ENCODE measurements at places on chromosomes 3 and 15.

DNA sequence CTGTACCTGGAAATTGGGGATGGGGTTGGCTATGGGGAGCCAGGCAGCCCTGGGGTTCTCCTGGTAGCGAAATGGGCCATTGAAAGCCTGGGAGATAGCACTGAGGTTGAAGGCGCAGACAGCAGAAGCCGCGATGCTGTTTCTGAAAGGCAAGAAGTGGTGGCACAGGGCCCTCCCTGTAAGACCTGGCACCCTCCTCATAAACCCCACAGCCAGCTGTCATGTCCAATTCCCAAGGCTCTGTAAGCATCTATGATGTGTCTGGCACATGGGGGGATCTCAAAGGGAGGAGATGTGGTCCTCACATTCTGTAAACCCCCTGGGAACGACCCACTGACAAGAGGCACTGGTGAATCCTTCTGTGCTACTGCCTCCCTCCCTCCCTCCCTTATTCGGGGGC lies 104.0 kb downstream of the SEMA5B start:
- peak; percentile 25 for DNase-seq

GRCh38 chr3:134956395-134956794 lies 161.3 kb downstream of the EPHB1 start:
- DNase-seq = no peak

DNA sequence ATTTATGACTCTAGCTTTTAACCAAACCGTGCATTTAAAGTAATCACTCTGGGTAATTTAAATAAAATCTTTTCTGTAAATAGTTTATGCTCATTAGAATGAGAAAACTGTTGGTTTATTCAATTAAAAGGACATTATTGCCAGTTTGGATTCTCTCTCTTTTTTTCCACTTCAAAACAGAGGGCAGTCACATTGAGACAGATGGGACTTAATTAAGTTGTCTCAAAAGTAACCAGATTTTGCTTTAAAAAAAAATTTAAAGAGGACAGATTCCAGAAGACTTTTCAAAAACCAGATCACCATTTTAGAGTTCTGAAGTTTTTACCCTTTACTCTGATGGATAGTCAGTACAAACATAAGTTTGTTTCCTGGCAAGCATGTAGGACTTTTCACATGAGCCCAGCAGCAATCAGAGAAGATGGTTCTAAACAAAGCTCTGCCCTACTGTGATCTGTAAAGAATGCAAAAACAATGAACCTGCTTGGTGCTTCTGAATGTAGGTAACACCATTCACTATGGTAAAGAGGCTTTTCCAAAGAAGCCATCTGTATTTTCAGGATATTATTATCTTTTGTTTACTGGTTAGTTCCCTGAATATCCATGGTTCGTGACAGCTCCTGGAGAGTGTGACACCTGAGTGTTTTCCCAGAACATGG lies 136.2 kb downstream of the LRTM1 start:
- no peak for DNase-seq

GRCh38 chr3:144085964-144086363 lies 114.3 kb downstream of the DIPK2A start:
- peak; percentile 72 for DNase-seq

DNA sequence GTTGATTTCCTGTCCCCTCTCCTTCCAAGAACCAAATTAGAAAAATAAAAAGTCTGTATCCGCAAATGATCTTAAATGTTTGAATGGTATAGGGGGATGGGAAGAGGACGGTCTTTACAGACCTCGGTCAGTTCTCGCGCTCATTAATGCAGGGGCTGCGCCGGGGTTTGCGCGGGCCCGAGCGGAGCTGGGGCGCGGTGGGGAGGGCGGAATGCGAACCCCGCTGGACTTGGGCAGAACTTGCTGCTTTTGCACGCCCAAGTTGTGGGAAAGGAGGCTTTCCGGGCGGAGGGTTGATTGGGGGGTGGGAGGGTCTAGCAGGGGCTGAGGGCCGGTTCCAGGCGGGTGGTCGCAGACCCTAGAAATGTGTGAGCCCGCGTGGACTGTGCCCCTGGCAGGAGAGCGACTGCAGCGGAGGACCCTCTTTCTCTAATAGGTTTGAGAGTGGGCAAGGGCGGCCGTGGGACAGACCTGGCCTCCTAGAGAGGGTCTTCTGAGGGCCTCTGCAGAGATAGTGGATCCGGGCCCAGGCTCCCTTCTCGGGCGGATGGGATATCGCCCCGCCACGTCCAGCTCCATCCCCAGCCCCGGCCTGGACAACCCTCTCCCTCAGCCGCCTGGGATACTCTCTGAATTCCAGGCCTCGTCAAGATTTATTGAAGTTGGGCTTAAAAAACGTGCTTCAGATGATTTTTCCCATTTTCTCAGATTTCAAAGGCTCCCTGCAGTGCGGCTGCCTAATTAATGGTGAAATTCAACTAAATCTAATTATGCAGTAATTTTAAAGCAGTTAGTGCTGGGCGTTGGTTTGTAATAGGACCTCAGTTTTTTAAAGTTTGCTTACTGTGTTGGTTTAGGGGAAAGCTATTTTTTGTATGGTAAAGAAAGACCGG lies 11.3 kb downstream of the NR2F2 start:
- no peak for DNase-seq

DNA sequence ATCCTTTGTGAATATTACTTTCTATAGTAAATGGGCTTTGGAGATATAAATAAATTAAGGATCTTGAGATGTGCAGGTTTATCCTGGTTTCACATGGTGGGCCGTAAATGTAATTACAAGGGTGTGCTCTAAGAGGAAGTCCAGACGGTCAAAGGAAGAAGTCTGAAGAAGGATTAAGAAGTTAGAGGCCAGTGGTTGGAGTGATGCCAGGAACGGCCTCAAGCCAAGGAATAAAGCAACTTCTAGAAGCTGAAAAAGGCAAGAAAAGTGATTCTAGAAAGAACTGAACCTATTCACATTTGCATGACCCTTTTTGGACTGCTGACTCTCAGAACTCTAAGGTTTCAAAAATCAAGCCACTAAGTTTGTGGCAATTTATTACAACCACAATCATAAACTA lies 981.3 kb upstream of the ALCAM start:
- no peak for DNase-seq

- no peak for DNase-seq
Measured at GRCh38 chr3:170864525-170865208, 5.3 kb downstream of the RPL22L1 start.

DNA sequence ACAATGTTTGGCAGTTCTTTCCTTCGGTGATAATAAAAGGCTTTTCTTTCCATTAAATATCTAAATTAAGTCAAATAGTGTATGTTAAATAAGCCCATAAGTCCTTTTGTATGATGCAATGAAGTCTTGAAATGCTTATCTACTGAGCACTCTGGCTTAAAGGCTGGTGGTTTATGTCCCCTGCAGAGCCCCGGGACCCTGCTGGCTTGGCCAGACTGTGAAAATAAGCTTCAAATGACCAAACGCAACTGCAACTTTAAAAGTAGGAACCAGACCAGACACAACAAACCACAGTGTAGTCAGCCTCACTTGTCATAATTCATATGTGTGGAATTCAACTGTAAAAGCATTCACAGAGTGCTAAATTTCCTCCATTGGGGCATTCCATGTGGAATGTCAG lies 72.5 kb downstream of the FOXP1 start:
- DNase-seq = no peak

- no peak for DNase-seq
Measured at GRCh38 chr15:77412972-77413698, 6.8 kb downstream of the PEAK1 start.

- no peak for DNase-seq
Measured at GRCh38 chr3:127263586-127264231, 24.1 kb downstream of the PRR20G start.

DNA sequence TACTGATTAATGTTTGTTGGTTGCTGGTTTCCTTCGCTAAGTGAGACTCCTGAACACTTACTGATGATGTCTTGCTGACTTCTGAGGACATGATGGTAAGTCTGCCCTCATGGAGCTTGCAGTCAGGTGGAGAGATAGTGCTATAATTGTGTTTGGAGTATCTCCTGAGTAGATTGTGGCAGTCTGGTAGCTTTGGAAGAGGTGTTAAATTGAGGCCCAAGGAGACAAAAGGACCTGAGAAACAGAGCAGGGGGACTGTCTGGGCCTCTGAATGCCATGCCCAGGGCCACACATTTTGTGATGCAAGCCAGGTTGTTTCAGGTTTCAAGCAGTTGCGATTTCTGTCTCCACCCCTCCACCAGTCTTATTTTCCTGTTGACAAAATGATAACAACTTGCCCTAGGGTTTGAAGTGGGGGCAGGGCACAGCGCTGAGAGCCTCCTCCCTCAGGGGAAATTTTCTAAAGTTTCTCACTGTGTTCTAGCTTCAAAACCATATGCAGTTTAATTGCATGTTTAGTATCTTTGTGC lies 16.7 kb downstream of the SMAD3 start:
- no peak for DNase-seq

DNA sequence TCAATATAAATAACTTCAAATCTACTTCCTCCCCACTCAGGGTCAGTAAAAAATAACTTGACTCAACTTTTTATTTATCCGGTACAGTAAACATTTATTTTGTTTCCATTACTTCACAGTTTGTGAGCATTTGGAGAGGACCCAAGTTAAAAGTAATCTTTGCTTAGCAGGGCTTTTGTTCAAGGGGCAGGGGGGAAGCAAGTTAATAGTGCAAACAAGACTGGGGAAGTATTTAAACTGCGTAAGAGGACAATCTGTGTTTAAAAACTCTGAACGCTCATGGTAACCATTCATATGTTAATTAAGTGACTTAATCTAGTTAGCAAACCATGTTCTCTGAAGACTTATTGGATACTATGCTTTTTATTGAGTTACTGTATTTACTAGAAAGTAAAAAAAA lies 346.2 kb downstream of the SLC9A9 start:
- no peak for DNase-seq

- no peak for DNase-seq
Measured at GRCh38 chr3:23112491-23112890, 90.6 kb upstream of the UBE2E2 start.

DNA sequence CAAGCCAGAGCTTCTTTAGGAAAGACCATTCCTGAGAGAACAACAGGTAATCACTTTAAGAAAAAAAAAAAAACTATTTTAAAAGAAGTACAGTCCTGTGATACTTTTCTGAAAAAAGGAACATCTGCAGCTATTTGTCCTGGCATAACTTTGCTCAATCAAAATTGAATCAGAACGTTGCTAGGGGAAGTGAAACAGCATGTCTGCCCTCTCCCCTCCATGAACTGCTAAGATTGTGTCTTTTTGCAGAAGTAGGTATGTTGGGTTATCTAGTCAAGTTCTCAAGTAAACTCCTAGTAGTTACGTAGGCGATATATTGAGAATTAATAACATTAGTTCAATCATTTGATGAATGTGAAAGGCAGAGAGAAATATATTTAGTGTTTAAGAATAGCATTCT lies 1013.3 kb downstream of the TUSC7 start:
- DNase-seq = no peak

GRCh38 chr3:16945330-16945729 lies 60.6 kb downstream of the PLCL2 start:
- peak; percentile 1 for DNase-seq

DNA sequence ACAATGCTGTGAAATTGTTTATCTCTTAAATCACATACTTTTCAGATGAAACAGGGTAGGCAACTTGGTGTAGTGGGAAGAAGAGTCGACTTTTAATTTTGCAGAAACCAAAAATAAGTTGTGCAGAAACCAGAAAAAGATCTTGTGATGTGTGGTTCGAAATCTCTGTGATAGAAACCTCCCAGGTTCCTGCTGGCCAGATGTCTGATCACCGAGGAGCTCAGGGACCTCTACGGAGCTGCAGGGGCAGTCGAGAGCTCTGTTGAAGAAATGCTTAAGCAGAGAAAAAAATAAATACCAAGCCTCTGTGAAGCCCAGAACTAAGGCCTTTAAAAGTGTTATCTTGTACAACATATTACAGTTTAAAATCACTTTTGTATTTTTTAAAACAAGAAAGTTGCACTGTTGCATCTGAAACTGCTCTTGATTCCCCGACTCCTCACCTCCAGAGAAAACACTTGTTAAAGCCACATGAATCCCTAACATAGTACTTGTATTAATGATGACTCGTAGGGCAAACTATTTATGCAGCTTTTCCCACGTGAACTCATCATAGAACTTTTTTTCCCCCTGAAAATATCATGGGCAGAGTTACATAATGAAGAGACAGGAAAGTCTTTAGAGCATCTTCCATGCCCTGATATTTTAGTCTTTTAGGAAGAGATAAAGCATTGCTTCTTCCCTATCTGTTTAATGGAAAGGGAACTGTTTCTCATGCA lies 51.3 kb downstream of the CCK start:
- no peak for DNase-seq

DNA sequence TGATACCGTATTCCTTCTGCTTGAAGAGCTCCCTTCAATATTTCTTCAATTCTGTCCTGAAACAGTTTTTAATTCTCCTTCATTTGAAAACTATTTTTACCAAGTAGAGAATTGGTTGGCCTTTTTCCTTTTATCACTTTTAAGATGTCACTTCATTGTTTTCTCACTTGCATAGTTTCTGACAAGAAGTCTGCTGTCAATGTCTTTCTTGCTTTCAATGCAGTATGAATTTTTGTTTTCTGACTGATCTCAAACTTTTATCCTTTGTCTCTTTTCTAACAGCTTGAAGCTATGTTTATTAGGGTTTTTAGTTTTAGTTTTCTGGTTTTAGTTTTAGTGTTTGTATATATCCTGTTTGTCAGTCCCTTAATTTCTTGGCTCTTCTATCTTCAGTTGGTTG lies 364.8 kb upstream of the TPRG1 start:
- DNase-seq = no peak

DNA sequence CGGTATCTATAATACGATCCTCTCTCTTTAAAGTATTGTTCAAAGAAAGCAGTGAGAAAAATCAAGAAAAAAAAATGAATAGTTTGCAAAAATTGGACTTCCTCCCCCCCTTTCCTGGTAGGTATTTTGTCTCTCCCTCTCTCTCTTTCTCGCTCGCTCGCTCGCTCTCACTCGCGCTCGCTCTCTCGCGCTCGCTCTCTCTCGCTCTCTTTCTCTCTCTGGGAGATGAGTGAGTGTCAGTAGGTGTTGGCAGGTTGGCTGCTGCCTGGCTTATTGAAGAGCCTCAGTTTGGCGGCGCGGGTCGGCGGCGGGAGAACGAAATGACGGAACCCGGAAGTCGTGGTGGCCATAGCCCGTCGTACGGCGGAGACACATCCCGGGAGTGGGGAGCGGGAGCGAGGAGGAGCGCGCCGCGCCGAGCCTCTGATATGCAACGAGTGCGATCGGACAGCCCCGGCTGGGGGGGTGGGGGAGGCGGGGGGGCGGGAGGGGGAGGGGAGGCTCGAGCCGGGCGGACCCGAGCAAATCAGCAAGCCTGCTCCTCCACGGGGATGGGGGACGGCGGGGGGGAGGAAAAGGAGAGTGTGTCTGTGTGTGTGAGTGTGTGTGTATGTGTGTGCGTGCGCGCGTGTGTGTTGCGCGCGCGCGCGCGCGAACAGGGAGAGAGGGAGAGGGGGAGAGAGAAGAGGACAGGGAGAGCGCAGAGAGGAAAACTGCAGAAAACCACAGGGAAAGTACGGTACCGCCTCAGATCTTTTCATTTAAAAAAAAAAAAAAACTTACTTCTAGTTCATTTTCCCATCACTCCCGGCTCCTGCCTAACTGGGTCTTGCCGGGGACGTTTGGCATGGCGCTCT lies at the start of gene MEIS2:
Gene MEIS2, minus strand, starts transcription at position 441 of the 857 bp plus-strand sequence. CDS start 1,083 bp downstream, outside the sequence.
- DNase-seq = peak; percentile 90

DNA sequence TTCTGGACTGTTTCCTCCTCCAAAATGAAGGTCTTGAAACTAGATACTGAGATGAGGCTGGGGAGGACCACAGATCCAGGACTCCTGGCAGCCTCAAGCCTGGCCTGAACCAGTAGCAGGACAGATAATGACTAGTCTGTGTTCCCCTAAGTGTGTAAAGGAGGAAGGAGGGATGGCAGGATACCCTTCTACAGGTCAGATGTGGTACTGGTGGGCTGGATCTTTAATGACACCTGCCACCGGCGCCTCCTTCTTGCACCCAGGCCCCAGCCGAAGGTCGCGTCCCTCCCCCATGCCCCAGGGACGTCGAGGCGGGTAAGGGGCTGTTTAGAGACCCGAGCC lies 556 bp downstream of the USP19 start:
- no peak for DNase-seq

GRCh38 chr3:78712941-78713340 lies 1054.9 kb downstream of the ROBO1 start:
- DNase-seq = no peak
